GM20000 (cell line): ENCODE measurements at places on chromosomes 5 and 9.

DNA sequence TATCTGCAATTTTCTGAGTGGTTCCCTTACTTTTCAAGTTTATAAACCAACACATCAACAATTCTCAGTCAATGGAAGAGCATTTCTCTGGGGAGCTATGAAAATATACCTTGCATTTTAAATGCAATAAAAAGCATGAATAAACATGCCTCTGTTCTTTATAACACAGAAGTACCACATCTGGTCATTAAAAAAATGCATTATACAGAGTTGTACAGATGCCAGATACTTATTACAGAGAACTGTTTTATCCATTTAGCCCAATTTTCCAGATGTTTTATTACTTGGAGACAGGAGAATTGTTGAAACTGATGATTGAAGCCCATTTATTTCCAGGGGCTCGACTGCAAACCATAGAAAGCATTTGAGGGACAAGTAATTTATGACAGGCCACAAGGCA, 19.2 kb upstream of the HEXB start:
- no peak for DNase-seq

- DNase-seq, result no peak
These were observed 90.7 kb downstream of the ANKRD33B start for GRCh38 chr5:10654566-10654965.

- no peak for DNase-seq
These were observed 188.3 kb downstream of the CNTLN start for GRCh38 chr9:17322882-17323864.

- DNase-seq, result no peak
These were observed 273.1 kb downstream of the KIAA0825 start for GRCh38 chr5:94345257-94345656.

DNA sequence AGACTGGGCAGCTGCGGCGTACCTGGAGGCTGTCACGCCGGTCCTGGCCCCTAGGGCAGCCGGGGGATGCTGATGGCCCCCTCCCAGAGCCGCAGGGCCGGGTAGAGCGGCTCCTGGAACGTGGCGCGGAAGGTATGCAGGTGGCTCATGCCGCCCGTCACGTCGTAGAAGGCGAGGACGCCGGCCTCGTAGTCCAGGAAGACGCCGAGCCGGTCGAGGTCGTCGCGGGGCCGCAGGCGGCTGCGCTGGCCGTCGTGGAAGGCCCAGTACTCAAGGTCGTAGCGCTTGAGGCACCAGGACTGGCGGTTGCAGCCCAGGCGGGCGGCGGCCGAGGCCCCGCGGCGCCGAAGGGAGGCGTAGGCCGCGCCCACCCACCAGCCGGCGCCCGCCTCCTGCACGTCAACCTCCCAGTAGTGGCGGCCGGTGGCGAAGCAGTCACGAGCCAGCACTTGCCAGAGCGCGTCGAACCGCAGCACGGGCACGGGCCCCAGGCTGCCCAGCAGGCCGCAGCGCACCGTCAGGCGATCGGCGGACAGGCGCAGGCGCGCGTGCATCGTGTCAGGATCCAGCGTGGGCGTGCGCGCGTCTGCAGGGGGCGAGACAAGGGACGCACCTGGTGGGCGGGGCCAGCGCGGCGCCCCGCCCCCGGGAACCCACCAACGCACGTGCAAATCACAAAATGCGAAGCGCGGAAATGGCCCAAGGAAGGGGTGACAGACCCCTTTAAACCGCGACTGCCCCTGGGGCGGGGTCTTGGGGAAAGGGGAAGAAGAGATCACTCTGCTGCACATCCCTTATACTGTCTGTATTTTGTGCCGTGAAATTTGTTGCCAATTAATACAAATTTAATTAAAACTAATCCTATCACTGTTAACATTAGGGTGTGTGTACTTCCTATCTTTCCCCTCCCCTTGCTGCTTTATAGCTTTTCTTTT, 31.2 kb downstream of the NANS start:
- DNase-seq, result no peak

DNA sequence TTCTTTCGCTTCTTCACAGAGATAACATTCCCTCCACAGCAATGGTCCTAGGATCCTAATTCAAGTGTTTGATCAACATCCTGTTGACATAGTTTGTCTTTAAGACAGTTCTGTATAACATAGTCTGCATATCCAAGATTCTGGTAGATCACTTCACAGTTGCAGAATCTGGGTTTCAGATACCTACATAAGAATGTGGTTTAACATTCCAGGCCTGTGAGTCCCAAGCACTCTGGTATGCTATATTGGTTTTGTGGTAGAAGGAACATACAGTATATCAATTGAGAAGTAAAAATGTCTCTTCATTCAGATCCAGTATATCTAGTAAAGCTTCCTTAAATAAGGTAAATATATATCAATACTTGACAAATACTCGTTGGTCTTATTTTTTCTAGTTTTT, 914.2 kb upstream of the CDH6 start:
- no peak for DNase-seq

DNA sequence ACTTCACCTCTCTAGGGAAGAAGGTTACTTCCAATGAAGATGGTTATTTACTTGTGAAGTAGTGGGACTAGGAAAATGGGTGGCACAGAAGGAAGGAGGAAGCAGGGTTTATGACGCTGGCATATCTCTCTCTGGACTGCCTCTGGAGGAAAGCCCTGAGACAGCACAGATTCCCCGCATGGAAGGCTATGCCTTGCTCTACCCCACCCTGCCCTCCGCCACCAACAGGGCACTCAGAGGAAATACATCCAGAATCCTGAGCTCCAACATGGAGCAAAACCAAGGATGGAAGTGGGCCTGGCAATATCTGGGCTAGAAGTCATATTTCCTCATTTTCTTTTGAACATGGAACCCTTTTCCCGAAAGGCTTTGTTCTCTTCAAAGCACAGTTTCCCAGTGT, 346.9 kb downstream of the ZSWIM6 start:
- DNase-seq, result no peak
